ENCODE measurements at places on chromosomes 11 and 22.
A peak's percentile ranks its signal among the peaks of the same experiment; 100 is the strongest.

DNA sequence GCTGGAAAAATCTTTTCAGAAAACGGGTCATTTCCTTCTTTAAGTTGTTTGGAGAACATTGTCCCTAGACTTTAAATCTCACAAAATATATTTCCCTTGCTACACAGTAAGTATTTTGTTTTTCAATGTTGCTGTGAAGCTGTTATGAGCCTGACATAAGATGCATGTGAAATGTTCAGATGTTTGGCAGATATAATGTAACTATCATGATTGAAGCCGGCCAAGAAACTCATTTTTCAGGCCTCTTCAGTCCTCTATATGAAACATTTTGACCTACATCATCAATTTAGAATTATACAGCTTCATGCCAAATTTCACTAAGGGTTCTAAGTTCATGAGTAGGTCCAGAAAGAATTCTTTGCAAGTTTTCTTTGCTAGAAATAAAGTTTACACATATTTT, 133.8 kb downstream of the JRKL start:
- no peak for DNase-seq

GRCh38 chr11:117997823-117998579, 11.8 kb downstream of the IL10RA start:
- no peak for DNase-seq

DNA sequence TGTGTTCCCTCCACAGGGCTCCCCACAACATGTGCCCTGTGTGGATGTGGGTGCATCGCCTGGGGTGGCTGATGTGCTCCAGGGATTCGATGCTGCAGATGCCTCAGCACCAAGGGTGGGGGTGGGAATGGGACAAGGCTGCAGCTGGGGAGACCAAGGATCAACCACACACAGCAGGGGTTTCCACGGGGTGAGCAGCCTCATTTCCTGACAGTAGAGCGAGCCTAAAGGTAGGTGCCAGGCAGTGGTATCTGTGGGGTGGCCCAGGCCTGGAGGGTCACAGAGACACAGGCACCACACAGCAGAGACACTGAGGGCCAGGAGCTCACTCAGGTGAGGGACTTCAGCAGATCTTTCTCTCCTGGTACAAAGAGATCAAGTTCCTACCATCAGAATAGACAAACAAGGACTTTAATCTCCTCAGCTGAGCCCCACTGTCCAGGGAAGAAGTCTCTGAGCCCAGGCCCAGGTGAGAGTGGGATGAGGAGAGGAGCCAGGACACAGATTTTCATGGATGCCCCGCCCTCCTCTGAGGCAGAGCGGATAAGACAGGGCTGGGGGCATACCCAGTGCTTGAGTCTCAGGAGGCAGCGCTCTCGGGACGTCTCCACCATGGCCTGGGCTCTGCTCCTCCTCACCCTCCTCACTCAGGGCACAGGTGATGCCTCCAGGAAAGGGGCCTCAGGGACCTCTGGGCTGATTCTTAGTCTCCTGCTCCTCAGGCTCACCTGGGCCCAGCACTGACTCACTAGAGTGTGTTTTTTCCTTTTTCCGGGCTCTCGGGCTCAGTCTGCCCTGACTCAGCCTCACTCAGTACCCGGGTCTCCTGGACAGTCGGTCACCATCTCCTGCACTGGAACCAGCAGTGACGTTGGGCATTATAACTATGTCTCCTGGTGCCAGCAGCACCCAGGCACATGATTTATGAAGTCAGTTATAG, 19.7 kb downstream of the GGTLC2 start:
- DNase-seq: no peak

- DNase-seq: no peak
Observed at GRCh38 chr11:64125676-64126075, 40.2 kb downstream of the MACROD1 start.

- no peak for DNase-seq
Observed at GRCh38 chr11:16456366-16456765, 100.0 kb upstream of the SOX6 start.

DNA sequence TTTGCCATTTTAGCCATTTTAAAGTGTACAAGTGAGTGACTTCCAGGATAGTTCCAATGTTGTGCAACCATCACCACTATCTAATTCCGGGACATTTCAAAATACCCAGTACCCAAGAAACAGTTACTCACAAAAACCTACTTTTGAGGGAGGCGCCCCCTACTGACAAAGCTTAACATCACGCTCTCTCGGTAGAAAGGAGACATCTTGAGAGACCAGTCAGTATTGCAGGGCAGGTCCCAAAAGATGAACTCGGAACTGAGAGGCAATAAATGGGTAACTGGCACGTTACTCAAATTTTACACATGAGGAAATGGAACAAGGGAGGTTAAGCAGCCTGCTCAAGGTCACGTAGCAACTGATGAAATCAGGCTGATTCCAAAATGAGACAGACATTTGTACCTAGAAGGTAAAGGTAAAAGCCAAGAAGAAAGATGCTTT, 50.0 kb upstream of the POU2AF1 start:
- peak; percentile 52 for DNase-seq

DNA sequence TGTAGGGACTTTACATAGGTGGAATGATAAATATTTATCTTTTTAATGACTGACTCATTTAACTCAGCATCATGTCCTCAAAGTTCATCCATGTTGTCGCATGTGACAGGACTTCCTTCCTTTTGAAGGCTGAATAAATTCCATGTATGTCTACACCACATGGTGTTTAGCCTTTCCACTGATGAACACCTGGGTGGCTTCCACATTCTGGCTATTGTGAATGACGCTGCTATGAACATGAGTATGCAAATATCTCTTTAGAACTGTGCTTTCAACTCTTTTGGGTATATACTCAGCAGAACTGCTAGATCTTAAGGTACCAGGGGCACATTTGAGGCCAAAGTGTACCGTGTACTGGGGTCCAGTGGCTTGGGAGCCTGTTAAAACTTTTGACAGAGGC, 24.1 kb downstream of the LARGE1 start:
- DNase-seq: no peak

DNA sequence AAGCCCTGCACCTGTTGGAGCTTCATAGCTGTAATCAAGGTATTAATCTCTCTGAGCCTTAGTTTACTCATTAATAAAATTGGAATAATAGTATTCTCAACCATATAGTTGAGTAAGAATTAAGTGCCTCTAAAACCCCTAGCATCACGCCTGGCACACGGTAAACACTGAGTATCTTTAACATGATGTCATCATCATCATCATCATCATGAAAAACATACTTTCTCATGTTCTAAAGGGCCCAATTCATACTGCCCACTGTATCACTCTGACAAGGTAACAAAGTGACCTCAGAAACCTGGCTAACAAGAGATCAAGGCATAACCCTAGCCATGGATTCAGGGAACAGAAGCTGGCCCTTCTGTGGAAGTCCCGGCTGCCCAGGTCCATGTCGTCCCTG, 58.4 kb downstream of the KIRREL3 start:
- DNase-seq: no peak

Measured in ACHN (cell line).